ENCODE measurements at places on chromosomes 1 and 21.

- no peak overlapping the region for H3K4me3 ChIP-seq
- no peaks in the 10 kb centered on the region for H3K27me3 ChIP-seq
- peak overlapping the region; percentile 93 for H3K27ac ChIP-seq
- DNase-seq = no peak
- peaks cover 8% of the 10 kb centered on the region for H3K36me3 ChIP-seq
- peaks cover 26% of the 10 kb centered on the region for H3K4me1 ChIP-seq
These were observed 48.4 kb downstream of the CHML start for GRCh38 chr1:241591736-241592135.

- H3K4me1 ChIP-seq = peaks cover 11% of the 10 kb centered on the region
- peak overlapping the region; percentile 98 for H3K27ac ChIP-seq
- H3K4me3 ChIP-seq = peak overlapping the region; percentile 97
- no peak for DNase-seq
- H3K36me3 ChIP-seq = peaks cover 2% of the 10 kb centered on the region
- no peaks in the 10 kb centered on the region for H3K27me3 ChIP-seq
These were observed 695 bp upstream of the ALG14 start for GRCh38 chr1:95073446-95073845.

DNA sequence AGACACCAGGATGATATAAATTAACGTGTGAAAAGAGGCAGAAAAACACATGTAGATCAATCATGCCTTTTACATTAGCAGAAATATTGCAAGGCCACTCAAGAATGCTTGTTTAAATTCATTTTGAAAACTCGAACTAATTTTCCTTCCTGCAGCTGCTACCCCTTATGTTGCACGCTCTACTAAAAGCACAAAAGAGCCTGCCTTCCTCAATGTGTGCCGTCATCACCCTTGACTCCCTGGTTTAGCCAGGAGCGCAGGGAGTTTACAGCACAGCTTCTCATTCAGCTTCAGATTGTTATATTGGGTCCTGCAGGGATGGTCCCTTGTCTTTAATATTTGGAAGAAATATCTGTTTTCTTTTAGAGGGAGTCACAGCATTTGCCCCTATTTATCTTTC is 10.1 kb upstream of the ST6GALNAC5 start:
- H3K27ac ChIP-seq = no peak overlapping the region
- H3K4me1 ChIP-seq = no peaks in the 10 kb centered on the region
- H3K36me3 ChIP-seq = no peaks in the 10 kb centered on the region
- DNase-seq = no peak

DNA sequence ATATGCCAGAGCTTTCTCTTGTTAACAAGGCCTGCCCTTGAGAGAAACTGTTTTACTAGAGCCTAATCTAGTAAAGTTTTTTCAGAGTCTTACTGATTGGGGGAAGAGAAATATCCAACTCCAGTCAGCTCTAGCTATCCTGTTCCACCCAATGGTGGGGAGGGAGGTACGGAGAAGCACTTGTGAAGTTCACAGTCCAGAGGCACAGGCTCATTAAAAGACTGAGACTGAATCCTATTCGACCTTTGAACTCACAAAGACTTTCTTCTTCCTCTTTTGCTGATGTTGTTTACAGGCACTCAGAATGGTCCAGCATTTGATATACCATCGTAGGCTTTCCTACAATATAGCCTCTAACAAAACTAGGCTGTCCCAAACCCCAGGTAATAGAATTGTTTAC is 15.5 kb upstream of the SFT2D2 start:
- no peaks in the 10 kb centered on the region for H3K4me1 ChIP-seq
- H3K4me3 ChIP-seq = no peak overlapping the region
- H3K27me3 ChIP-seq = no peaks in the 10 kb centered on the region
- no peak for DNase-seq
- peaks cover 10% of the 10 kb centered on the region for H3K36me3 ChIP-seq

DNA sequence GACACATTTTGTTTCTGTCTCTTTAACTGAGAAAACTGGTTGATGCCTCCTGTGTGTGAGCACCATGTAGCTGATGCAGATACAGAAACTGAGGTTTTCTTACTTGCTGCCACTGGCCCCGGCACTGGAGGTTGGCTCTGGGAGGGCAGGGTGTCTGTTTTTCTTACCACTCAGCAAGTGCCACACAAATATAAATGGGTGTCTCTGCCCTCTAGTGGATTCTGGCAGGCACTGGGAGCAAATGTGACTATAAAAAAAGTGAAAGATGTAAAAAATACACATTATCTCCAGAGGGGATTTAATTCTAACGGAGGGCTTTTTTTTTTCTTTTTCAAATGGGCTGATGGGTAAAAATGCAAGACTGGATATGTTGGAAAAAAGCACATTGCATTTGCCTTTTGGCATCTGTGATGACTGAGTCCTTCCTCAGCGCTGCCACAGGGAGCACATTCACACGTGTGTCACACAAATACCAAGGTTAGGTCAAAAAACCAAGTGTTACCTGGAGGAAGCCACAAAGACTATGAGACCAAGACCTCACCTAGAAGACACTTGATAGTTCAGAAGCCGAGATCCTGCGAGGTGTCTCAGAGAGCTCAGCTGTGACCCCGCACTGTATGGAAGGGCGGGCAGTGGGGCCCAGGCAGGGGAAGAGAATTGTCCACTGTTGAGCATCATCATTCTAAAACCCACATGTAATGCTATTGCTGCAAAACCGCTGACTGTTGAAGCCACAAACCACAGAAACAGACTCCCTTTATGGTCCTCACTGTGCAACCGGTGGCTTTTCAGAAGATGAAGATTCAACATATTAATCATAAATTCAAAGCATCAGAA is 18.9 kb downstream of the PGBD2 start:
- H3K36me3 ChIP-seq = peaks cover 15% of the 10 kb centered on the region
- DNase-seq = no peak
- H3K4me3 ChIP-seq = no peak overlapping the region
- no peaks in the 10 kb centered on the region for H3K27me3 ChIP-seq
- peaks cover 45% of the 10 kb centered on the region for H3K4me1 ChIP-seq

All from mesothelial cell of epicardium (in vitro differentiated cells).